ENCODE measurements at places on chromosomes 11 and 22.

- no peak for DNase-seq
These were observed 853 bp downstream of the HTATIP2 start for GRCh38 chr11:20364341-20364792.

DNA sequence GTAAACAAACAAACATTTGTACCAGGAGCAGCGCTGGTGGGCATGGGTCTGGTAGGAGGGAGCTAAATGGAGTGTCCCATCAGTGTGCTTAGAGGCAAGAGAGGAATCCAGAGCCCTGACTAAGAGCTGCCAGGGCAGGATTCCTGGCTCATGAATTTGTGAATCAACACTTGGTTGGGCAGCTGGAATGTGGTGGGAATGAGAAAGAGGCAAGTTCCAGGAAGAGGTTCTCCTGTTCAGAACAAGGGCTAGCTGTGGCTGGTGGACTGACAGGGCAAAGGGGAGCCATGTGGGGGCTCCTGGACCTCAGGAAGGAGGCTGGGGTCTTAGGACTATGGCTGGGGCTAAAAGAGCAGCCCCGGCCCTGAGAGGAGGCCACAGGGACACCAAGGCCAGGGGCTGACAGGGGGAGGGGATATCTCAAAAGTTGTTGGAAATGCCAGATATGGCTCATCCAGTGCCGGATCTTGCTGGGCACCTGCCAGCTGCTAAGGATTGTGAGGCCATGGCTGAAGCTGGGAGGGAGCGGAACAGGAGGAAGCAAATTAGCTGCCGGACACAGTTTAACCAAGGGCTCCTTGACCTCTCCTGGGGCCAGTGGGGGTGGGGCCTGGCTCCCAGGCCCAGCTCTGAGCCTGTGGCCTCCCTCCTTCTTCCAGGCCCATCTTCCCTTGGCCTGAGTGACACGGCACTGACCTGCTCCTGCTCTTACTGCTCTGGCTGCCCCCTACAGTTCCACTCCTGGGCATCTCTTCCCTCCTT, 14.6 kb upstream of the P2RY6 start:
- no peak for DNase-seq

DNA sequence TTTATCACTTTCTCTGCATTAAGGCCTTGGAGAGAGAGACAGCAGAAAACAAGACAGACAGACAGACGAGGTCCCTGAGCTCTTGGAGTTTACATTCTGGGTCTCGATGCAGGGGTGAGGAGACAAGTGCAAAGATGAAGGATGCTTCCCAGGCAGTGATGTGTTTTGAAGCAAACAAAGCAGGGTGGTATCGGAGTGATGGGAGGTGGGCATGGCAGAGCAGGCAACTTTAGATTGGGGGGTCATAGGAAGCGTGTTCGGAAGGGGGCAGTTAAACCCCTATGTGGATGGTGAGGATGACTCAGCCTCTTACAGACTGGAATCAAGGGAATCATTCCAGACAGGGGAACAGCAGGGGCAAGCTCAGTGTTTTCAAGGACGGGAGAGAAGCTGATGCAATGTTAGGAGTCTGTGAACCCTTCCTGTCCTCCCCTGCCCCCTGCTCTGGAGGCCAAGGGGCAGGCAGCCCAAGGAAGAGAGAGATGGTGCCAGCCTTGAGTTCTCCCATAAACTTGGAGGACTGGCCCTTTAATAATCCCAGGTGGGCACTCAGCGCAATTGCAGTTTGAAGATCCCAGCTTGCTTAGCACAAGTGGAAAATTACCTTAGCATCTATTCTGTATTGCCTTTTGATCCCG, 180.2 kb downstream of the CHST1 start:
- DNase-seq: no peak

DNA sequence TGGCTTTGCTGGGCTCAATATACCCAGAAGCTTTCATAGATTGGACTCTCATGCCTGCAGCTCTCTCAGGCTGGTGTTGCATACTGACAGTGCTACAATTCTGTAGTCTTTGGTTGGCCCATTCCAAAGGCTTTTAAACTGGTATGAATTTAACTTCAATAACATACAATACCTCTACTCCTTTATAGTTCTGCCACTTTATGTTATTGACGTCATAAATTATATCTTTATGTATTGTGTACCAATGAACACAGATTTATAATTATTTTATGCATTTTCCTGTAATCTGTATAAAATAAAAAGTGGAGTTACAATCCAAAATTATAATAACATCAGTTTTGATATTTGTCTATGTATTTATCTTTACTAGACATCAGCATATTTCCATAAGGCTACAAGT, 16.2 kb downstream of the PATE2 start:
- no peak for DNase-seq

GRCh38 chr22:49502126-49502826, 325.4 kb downstream of the BRD1 start:
- DNase-seq: no peak

DNA sequence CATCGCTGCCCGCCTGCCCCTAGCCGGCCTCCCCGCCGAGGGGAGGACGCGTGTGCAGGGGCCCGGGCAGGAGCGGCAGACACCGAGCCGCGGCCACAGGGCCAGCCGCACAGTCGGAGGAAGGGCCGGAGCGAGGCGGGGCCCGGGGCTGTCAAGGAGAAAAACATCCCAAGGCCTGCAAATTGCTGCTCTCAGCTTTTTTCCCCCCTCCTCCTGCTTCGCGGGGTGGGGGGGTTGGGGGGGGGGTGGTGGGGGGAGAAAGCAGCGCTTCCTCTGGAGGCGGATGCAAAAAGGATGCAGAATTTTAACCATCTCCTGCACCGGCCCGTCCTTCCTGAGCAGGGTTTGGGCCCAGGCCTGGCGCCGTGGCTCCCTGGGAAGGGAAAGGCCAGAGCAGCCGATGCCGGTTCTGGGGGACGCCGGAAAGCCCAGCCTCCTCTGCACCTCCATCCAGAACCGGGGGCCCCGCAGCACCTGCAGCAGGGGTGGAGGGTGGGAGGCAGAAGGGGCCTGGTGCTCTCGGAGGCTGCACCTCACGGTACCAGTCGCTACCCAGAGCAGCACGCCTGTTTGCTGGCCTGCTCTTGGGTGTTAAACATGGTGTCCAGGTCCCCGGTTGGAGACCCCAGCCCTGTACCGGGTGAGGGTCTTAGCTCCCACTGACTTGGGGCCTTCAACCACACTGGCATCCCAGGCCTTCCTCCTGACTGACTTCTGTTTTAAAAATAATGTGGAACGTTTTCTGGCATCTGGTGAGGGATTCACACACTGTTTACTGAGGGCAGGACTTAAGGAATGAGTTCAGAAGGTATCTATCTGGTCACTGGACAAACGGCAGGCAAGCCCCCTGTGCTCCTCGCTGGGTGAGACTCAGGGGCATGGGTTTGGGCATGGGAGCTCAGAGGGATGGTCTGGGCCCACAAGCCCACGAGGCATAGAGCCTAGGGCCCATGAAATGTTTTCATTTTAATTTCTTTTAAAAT, 77.4 kb upstream of the WNT7B start:
- no peak for DNase-seq

DNA sequence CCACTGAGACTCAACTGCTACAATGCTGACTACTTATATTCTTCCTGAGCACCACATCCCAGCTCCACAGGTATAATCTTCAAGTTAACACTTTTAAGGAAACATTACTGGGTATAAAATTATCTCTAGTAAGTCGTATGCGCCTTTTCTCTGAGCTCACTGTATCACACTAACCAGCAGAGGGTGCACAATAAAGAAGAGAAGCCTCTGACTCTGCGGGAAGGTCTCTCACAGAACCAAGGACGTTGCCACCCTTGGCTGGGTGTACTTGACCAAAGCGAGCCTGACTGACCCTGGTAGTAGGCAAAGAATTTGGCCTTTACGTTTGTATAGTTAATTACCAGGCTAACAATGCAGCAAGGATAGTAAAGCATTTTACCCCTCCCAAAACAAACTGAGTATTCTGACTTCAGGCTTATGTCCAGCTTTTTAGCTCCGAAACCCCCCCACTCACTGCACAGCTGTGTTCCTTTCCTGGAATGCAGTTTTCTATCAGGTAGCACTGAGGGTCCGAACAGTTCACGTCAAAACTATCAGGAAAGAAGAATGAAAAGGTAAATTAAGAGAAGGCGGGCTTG, at the start of gene BTBD18:
Gene BTBD18, minus strand, starts transcription at position 144 of the 578 bp plus-strand sequence. CDS start 631 bp downstream, outside the sequence.
- no peak for DNase-seq

All from stimulated activated CD8-positive, alpha-beta memory T cell treated with anti-CD3 and anti-CD28 coated beads, Interleukin-12 subunit alpha, Interleukin-12 subunit beta, amount 100 ng/mL, for 4 hours (primary cell).